A549 treated with AZD2906 at 1 μM for 4 hours (cell line): ENCODE measurements at places on chromosomes 4 and X. TPM values are rescaled to one million over a fixed set of nuclear protein-coding genes. Genes with fewer than 3 reads are reported as not detected.

The SPANXC gene
- 0.45 to 0.97 TPM (median 0.46 TPM) in 3 of 5 replicates, not detected in the others for total RNA-seq

The CCDC160 gene
- total RNA-seq = not detected in 5 replicates

The FRMPD3 gene
- 0.09 to 0.15 TPM (median 0.12 TPM) in 5 replicates for total RNA-seq

The PITX2 gene
- 0.63 to 0.86 TPM (median 0.70 TPM) in 5 replicates for total RNA-seq

The FGF5 gene
- 0.07 to 0.23 TPM (median 0.10 TPM) in 5 replicates for total RNA-seq

The MBTPS2 gene
- 20.6 to 25.1 TPM (median 22.9 TPM) in 5 replicates for total RNA-seq

The TMEM35A gene
- total RNA-seq = not detected in 5 replicates

The NXF2 gene
- 0.03 TPM in 2 of 5 replicates, not detected in the others for total RNA-seq

The SPANXB1 gene
- 1.4 to 3.1 TPM (median 2.2 TPM) in 5 replicates for total RNA-seq
